ENCODE measurements at places on chromosomes 1 and 21.
A peak's percentile ranks its signal among the peaks of the same experiment; 100 is the strongest.

DNA sequence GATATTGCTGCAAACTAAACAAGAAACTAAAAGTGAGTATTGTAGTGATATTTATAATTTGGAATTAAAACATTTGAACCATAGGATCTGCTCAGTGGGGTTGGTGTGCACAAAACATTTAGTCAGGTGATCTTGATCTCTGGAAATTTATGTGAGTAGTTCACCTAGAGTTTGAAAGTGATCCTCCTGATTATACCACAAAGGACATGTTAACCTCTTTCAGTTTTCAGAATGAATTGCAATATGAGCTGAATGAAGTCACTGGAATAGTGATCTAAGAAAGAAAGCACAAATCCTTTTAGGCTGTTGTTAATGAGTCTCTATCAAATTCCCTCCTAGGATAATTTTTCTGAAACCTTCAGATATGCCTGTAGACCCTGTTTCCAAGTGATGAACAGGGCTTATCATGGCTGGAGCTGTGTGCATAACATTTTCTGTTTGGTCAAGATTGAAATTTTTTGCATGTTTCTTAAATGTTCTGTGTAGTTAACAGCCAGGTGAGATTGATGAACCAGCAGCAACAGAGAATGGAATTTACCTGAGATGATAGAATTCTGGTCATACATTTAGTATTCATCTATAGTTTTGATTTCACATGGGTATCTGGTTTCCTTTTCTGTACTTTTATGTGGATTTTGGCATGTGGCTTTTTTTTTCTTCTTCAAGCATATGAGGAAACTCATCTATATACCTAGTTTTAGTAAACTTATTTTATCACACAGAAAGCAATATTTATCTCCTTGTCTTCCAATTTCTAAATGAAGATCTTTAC lies 25.5 kb downstream of the CDC14A start:
- no peak for DNase-seq

- DNase-seq: no peak
Measured at GRCh38 chr1:245810789-245811337, 656.1 kb downstream of the KIF26B start.

DNA sequence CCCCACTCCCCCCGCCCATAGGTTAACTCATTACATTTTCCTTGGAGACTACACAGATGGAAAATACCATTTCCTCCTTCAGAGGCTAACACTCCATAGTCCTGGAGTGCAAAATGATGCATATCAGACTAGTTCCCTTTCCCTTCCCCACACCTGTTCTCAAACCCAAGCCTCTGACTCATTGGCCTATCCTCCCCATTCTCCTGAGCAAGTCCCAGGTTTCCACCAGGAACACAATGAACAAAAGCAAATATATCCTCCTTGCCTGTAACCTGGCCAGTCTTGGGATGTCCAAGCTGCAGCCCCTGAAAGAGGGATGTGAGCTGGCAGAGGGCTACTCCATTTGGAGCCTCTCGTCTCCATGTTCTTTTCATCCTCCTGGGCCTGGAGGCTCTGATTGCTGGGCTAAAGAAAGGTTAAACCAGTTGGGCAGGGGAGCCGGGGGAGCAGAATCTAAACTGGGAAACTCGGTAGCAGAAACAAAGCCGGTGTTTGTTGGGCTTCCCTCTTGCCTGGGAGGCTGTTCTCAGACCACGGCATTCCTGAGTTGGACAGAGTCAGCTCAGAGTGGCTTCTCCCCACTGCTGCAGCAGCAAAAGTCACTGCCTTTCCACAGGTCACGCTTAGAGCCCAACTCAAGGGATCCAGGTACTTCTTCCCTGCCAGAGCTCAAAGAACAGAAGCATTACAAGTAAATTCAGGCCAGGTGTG lies 13.9 kb downstream of the SSR2 start:
- no peak for DNase-seq

DNA sequence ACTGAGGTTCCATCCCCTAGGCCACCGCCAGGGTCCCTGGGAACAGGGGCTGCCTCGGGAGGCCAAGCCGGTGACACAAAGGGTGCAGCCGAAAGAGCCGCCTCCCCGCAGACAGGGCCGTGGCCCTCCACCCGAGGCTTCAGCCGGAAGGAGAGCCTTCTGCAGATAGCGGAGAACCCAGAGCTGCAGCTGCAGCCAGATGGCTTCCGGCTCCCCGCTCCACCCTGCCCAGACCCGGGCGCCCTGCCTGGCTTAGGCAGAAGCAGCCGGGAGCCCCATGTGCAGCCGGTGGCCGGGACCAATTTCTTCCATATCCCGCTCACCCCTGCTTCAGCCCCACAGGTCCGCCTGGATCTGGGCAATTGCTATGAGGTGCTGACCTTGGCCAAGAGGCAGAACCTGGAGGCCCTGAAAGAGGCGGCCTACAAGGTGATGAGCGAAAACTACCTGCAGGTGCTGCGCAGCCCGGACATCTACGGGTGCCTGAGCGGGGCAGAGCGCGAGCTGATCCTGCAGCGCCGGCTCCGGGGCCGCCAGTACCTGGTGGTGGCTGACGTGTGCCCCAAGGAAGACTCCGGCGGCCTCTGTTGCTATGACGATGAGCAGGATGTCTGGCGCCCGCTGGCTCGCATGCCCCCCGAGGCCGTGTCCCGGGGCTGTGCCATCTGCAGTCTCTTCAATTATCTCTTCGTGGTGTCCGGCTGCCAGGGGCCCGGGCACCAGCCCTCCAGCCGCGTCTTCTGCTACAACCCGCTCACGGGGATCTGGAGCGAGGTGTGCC lies 1.4 kb downstream of the KLHDC7A start:
- no peak for DNase-seq

GRCh38 chr1:244861683-244862082 lies 2.7 kb downstream of the HNRNPU start:
- DNase-seq: no peak

GRCh38 chr1:236336084-236336483 lies 54.3 kb upstream of the ERO1B start:
- no peak for DNase-seq

DNA sequence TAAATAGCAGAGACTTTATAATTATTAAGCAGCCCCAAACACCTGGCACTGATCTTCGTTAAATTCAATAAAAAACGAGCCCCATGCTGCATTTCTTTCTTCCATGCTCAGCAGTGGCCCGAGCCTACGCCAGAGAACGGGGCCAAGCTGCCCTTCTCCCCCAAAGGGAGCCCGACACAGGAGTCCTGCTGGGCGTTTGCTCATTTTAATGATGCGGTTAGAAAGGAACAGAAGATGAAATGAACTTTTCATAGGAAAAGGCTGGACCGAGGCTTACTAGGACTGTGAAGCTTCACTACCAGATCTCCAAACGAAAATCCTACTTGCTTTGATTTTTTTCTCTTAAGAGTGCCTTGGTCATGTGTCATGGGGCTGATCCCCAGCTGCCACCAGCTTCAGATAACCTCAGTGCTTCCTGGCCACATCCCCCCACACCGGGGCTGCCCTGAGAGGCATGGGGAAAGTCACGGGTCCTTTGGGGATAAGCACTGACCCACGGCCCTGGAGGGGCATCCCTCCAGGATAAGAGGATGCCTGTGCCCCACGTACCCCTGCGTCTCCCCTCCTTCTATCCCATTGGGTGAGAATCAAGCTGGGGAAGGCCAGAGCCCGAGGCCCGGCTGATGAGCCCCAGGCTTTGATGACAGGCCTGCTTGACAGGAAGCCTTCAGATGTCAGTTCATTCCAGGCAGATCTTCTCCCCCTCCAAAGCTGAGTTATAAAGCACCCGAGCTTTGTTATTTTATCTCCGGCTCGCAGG lies 34.2 kb downstream of the PGBD5 start:
- no peak for DNase-seq

- DNase-seq: peak; percentile 49
Measured at GRCh38 chr1:15684468-15685291, 560 bp downstream of the PLEKHM2 start.

DNA sequence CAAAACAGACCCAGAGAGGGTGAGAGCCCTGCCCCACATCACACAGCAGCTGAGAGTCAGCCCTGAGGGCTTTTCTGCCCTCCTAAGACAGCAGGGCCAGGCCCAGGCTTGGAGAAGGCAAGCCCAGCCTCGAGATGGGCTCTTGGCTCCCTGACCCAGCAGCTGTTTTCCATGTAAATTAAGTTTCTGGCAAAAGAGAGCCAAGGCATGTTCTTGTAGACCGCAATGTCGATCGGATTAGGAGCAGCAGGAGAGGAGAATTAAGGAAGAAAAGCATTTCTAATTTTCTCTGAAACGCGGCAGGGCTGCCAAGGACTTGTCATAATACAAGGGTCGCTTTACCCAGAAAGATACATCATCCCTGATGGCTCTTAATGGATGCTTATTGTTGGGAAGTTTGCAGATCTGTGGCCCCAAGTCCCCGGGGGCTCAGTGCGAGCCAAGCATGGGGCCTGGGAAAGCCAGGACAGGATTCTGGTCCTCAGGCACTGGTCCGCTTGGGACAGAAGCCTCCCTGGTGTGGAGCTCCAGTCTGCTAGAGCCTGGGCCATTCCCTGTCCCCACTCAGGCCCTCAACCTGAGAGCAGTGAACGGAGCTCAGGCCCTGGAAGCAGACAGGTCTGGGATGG lies 62.8 kb downstream of the DMRTB1 start:
- DNase-seq: no peak

DNA sequence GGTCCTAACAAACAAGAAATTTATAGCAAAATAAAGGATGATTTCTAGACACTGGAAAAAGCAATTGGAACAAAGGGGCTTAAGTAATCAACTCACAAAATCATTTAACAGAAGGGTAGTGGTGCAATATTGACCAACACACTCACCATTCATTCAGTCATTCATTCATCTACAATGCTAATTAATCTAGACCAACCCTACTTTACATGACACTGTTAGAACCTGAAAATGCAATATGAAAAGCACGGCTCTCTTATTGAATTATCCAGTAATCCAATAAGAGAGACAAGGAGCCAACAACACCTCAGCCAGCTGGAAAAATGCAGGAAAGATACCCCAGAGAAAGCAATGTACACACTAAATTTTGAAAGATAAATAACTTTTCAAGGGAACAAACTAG lies 310.8 kb upstream of the NR5A2 start:
- DNase-seq: no peak

DNA sequence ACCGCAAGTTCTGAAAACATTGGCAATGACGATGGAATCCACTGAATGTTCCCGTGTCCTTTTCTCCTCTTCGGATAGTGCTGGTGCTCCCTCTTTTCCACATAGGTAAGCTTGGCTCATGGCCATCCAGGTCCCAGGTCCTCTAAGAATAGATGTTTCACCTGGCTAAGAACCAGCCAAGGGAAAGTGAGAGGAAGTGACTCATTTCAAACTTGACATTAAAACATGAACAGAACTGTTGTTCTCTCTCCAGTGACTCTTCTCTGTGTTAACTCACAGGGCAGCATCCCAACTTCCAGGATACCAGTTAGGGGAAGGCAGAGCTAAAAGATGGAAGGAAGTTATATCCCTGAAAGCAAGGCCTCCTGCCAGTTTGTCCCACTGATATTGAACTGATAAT lies 493.8 kb upstream of the CHRM3 start:
- no peak for DNase-seq

DNA sequence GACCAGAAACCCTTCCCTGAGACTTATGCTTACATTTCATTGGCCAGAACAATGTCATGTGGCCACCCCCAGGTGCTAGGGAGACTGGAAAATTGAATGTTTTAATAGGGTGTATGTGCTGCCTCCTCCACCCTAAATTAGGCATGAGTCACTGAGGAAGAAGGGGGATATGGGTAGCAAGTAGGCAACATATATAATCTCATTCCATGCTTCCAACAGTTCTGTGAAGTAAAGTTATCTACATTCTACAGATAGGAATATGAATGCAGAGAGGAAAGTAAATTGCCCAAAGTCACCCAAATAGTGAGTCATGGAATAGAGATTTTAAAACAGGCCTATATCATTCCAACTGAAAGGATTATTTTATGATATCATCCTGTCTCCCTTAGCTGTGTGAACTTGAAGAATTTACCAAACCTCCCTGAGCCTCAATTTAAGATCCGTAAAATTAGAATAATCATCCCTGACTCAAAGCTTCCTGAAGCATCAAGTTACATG lies 168.6 kb upstream of the FGGY start:
- no peak for DNase-seq

GRCh38 chr1:230127105-230128054 lies 60.3 kb downstream of the GALNT2 start:
- DNase-seq: no peak

DNA sequence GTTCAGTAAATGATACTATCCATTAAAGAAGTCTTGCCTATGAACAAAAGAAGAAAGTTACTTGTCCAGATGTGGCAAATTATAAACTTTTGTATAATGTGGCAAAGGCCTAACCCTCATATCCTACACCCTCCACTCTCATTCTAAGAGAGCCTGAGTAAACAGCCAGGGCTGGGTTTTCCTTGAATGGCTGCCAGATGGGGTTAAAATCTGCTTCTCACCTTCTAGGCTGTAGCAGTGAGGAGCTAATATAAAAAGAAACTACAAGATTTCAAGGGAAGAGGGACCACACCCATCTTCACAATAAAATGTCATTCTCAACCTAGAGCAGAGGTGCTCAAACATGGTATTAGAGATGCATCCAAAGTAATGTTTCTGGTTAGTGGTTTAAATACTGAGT lies 8.9 kb downstream of the RABIF start:
- no peak for DNase-seq

DNA sequence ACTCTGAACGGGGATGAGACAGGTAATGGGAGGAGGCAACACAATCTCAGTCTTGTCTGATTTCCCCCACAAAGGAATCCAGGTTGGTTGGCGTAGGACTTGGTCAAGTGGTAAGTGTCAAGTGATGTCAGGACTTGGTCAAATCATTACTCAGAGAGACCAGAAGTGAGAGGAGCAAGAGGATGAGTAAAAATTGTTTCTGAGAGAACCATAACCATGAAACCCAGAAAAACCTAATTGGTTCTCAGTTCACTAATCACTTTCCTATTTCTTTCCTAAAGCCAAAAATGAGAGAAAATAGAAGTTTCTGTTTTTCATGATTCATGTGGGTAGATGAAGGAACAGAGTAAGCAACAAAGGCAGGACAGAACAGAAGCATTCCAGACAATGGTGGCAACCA lies 5.0 kb downstream of the PHC2 start:
- DNase-seq: no peak

DNA sequence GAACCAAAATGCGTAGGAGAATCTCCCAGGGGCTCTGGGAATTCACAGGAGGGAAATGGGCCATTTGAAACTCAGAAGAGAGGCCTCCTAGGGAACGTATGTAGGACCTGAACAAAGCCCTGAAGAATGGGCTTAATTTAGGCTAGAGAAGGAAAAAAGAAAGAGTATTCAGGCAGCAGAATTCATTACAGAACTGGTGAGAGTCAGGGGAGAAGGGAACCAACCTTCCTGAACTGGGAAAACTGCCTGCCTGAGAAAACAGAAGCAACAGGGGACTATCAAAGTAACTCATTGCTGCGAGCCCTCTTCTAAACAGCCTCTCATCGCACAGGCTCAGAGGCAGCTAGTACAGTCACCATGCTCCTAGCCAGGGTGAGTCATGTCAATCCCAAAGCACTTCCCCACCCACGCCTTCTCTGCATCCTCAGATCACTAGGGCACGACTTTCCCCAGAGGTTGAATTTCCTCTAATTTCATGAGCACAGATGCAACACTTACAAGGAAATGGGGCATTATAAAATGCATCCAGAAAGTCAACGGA lies 98.1 kb downstream of the ADSS2 start:
- DNase-seq: no peak

- no peak for DNase-seq
Measured at GRCh38 chr1:112030157-112030556, 40.7 kb upstream of the KCND3 start.
